ENCODE measurements at places on chromosomes 6 and 20.
A peak's percentile ranks its signal among the peaks of the same experiment; 100 is the strongest.

- DNase-seq = no peak
Observed at GRCh38 chr6:101747160-101747559, 353.7 kb downstream of the GRIK2 start.

DNA sequence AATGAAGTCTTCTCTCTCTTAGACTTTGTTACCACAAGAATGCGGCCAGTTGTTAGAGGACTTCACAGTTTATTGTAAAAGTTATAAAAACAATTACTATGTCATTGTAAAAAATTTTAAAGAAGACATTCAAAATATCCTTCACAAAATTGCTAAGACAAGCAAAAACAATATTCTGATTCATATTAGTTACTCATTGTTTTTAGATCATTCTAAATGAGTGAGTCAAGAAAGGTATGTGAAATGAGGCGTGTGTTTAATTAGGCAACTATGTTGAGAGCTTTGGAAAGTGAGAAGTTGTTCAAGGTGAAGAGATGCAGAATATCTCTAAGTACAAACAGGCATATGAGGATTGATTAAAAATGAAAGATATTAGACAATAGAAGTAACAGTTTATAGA, 875.3 kb downstream of the EYS start:
- DNase-seq = no peak

- no peak for DNase-seq
Observed at GRCh38 chr20:58660855-58661597, 9.9 kb downstream of the STX16 start.

DNA sequence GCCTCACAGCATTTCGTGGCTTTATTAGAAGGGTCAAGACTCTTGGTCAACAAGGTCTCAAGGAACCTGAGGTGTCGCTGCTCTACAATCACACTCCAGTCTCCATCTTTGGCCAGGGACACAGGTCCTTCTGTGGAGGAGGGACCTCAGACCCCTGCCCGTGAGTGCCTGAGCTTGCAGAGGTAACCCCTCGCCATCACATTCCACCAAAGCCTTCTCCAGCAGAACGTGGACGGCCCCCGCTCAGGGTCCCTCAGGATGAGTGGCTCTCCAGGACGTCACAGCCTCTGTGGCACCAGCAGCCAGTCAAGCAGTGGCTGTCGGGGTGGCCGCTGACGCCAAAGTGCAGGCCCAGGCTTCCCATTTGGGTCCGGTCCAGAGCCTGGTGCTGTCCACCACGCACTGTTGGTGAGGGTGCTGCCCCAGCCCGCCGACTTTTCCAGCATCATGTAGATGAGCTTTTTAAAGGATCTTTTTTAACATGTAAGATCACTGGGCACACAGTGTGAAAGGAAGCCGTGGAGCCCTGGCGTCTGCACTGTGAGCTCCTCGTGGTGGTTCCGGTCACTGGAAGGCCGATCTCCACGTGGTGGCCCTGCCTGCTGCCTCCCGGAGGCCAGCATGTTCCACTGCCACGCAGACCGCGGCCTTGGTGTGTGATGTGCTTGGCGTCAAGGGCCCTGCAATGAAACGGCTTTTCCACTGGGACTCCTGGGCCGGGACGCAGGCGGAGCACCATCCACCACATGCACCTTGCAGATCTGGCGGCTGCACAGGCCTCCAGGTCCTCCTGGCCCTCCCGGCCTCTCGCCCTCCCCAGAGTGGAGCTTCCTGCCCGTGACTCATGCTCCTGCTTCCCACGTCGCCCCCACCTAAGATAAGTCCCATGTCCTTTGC, 8.3 kb upstream of the KIF25 start:
- DNase-seq = no peak

GRCh38 chr20:21623781-21624094, 81.7 kb upstream of the PAX1 start:
- DNase-seq = no peak

- no peak for DNase-seq
Observed at GRCh38 chr6:160513836-160514235, 150.2 kb downstream of the LPA start.

GRCh38 chr6:125832391-125833117, 41.8 kb downstream of the NCOA7 start:
- no peak for DNase-seq

DNA sequence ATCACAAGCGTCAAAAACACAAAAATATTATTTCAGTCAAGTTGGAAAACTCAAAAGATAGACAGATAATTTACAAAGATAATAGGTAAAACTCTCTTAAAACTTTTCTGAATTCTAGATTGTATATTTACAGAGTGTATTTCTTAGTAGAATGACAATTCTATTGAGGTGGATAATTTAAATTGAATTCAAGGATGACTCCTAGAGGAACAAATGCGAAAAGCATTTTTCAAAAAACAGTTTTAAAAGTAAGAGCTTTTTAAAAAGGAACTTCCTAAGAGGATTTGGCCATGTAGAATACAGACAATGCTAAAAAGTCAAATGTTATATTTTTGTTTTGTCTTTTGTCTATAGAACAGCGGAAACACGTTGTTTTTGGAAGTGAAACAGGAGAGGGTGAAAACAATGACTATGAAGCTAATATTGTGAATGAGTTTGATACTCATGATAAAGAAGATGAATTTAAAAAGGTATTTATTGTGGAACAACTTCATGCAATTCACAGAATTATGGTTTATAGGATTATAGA, 90.1 kb downstream of the DNAH8 start:
- no peak for DNase-seq

GRCh38 chr6:170288091-170288631, 2.7 kb downstream of the DLL1 start:
- DNase-seq = no peak

GRCh38 chr6:105886814-105887544, 199.2 kb upstream of the PRDM1 start:
- no peak for DNase-seq

DNA sequence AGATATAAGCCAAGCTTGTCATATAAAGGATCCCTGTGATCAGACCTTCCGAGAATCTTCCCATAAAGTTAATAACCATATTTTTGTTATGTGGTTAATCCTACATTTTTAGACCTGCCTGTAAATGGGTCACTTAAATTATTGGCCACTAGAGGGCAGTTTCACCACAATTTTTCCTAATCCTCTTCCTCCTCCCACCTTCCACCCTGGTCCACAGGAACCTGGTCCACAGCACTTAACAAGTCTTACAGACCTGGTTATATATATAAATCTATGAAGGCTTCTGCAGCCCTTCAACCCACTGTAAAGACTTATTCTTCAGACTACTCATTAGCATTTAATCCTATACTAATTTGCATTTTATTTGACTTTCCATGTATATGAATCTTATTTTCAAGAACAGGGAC, 28.3 kb downstream of the MRS2 start:
- peak; percentile 7 for DNase-seq

DNA sequence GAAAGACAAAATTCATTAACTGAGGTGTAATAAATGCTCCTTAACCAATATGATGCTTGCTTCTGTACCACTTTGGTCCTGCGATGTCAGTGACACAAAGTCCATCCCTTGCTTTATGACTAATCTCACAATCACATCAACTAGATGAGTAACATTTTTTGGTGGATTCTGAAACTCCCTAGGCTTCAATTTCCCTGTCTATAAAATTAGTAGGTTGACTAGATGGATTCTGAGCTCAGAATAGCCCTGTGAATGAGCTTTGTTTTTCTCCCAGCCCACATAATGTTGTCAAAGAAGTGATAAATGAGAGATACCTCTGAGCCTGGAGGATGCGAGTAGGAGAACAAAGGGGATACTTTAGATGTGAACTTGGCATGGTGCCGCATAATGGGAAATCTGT, 9.1 kb downstream of the TXLNB start:
- DNase-seq = no peak

GRCh38 chr20:62741701-62742491, 33.3 kb downstream of the NTSR1 start:
- DNase-seq = no peak

GRCh38 chr20:41041693-41042092, 13.1 kb downstream of the TOP1 start:
- no peak for DNase-seq

- no peak for DNase-seq
Observed at GRCh38 chr20:44601236-44601671, 18.9 kb downstream of the PKIG start.

DNA sequence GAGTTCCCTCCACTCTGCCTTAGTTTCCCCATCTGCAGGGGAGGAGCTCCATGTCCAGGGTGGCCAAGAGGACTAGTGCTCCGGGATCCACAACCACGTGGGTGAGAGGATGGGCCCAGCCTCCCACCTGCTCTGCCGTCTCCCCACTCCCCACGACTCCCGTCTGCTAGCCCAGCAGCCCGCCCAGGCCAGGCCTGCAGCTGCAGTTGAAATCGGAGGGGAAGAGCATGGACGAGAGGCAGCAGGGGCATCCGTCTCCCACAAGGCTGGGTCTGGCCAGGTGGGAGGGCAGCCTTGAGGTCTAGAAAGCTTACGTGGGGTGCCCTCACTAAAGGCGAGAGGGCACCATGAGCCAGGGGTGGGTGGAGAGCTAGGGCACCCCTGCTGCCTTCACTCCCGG, 8.6 kb downstream of the NOL4L start:
- no peak for DNase-seq

DNA sequence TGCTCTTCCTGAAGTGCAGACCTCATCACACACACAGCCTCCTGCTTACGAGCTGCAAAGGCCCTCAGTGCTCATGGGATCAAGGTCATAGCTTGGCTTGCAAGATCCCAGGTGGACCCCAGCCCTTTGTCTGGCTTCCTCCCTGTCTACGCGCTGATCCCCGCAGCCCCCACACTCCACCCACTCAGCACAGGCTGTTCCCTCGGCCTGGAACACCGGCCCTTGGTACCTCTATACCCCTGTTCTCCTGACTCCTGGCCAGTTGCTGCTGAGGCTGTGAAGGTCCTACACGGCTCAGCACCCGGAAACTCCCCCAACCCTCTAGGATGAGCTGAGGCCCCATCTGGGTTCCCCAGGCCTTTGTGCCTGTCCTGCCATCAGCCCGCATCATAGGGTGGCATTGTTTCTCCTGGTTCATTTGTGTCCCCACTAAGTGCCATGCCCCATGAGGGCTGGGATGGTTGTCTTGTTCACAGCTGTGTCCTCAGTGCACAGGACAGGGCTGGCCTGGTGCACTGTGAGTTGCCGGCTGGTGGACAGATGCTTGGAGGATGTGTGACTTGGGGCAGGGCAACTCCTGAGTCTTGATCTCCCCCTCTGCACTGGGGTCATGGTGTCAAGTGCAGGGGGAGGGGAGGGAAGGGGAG, 57.0 kb downstream of the ADNP start:
- no peak for DNase-seq

DNA sequence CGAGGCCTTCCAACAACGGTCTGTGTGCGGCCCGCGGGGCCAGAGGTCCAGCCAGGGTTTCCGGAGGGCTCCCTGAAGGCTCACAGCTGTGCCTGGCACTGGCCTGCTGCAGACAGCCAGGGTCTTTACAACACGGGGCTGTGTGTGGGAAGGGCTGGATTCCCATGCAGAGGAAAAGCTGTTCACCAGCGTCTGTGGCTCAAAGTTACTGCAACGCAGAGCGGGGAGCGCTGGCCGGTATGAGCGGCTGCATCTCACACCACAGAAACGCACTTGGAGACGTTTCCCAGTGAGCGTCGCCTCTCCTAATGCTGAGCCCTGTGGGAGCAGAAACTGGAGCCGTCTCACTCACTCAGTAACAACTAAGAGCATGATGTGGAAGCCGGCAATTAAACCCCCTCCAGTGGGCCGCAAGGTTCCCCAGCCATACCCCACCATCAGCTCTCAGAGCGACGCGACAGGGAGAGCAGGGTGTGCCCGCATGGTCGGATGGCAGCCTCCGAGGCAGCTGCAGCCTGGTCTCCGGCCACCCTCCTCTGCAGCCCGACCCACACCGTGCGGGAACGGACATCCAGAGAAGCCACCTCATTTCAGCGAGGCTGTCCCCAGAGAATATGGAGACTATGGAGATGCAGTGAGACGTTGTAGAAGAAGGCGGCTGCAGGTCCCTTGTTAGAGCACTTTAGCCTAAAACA, 42.6 kb downstream of the DLL1 start:
- no peak for DNase-seq

- no peak for DNase-seq
Observed at GRCh38 chr20:6626805-6627204, 140.7 kb upstream of the BMP2 start.

- no peak for DNase-seq
Observed at GRCh38 chr6:54031169-54031568, 80.1 kb upstream of the MLIP start.

- no peak for DNase-seq
Observed at GRCh38 chr20:44579313-44580081, 2.9 kb upstream of the PKIG start.

DNA sequence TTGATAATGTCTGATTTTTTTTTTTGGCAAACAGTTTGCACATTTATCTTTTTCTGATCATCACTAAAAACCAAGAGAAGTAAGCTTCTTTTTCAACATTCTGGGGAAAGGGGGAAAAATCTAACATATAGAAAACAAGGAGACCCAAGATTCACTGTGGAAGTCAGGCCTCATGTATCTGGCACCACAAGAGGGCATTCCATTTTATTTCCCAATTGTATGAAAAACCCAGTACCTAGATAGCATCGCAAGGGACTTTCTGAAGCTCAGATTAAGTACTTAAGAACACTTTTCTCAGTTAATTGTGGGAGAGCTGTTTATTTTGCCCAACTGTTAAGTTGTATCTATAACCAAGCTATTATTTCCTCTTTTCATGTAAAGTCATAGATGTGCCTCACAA, 152.9 kb downstream of the KLHL32 start:
- DNase-seq = no peak

DNA sequence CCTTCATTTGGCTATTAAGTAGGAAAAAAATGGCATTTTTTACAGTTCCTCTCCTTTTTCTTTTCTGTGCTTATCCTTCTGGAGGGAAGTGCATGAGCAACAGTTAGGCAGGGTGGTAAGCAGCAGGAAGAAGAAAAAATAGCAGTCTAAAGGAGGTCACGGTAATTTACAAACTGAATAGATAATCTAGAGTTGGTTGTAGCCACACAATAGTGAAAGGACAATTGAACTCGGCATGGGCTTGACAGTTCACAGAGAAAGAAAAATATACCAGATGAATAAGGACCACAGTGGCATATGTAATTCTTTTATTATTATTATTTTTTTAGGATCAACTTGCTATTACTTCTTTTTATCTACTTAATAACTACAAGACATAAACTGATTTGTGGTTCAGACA, 358.6 kb downstream of the BTBD9 start:
- DNase-seq = no peak

GRCh38 chr6:35954333-35954732, 33.4 kb upstream of the SRPK1 start:
- DNase-seq = no peak

Measured in AG04450 (cell line).